ENCODE measurements at places on chromosomes 6 and 20. TPM values are rescaled to one million over a fixed set of nuclear protein-coding genes. Genes with fewer than 3 reads are reported as not detected.

Gene ZBTB46
- 4.9 TPM for total RNA-seq

Gene IYD
- total RNA-seq: not detected

Gene DEFB124
- not detected for total RNA-seq

Gene CCN5
- 0.20 TPM for total RNA-seq

Gene TP53TG5
- 0.23 TPM for total RNA-seq

Gene SMPDL3A
- 2.4 TPM for total RNA-seq

Gene ABCF1
- 73.7 TPM for total RNA-seq

Gene HLA-DRB1
- total RNA-seq: 3.1 TPM

DNA sequence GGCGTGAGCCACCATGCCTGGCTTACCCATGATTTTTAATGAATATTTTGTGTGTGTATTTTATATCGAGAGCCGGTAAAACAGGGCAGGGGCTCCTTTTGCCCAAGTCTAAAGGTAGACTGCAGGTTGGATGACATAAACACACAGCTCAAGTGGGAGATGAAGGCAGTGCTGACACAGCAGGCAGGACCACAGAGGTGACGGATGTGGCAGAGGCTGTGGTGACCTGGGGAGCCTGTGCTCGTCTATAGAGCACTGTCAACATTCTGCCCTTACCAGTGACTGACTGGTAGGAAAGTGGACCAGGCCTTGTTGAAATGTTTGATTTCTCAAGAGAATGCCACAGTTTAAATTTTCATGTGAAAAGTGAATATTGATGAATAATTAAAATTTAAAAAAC is 137.5 kb downstream of the ZFP64 start:
- peaks cover 10% of the 10 kb centered on the region for H3K36me3 ChIP-seq
- H3K27me3 ChIP-seq: no peaks in the 10 kb centered on the region
- no peaks in the 10 kb centered on the region for H3K4me1 ChIP-seq

GRCh38 chr6:33187809-33188208 is 4.5 kb downstream of the COL11A2 start:
- no peak overlapping the region for H3K27ac ChIP-seq
- H3K4me1 ChIP-seq: no peaks in the 10 kb centered on the region
- H3K4me3 ChIP-seq: no peak overlapping the region
- H3K36me3 ChIP-seq: no peaks in the 10 kb centered on the region
- DNase-seq: no peak
- 0 out of 2 replicates have a peak, but pooled peaks cover 4% of the 10 kb centered on the region for H3K27me3 ChIP-seq

DNA sequence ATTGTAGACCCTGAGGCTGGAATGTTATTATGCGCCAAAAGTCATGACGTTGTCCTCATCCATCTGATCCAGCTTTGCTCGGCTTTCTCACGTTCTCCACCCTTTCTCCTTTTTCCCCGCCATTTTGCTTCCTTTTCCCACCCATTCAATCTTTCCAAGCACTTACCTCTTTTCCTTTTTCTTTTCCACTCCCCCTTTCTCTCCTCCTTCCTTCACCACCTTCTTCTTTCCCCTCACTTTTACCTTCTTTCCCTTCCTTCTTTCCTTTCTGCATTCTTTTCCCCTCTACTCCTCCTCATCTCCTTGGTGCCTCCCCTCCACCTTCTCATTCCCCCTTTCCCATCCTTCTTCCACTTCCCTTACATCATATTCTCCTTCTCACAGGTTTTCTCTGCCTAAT is 304.8 kb upstream of the TSHZ2 start:
- H3K27ac ChIP-seq: no peak overlapping the region
- DNase-seq: no peak
- no peaks in the 10 kb centered on the region for H3K36me3 ChIP-seq
- no peaks in the 10 kb centered on the region for H3K4me1 ChIP-seq

DNA sequence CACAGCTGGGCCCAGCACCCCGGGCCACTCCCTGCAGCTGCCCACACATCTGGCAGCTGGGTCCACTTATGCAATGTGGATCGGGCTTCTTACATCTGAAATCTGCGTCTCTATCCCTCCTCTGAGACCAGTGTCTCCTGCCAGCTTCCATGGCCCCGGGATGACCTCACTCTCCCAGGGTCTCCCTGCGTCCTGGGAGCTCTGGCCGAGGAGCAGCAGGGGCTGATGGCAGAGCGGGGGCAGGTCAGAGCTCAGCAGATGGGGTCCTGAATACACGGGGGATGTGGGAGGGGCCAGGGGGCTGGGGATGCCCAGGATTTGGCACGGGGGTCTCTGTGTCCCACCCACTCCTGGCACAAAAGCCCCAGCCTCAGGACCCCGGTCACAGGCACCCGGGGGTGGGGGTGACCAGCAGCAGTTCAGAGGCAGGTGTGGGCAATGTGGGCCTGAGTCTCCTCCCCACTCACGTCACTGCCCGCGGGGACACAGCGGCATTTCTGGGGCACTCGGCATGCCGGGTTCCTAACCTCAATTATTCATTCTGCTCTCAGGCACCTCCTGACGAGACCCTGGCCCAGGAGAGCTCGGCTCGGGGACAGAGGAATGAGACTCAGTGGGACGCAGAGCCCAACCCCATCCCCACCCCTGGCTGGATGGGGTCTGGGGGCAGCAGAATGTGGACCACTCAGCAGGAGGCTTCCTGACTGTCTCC is 16.4 kb downstream of the CHRNA4 start:
- no peak overlapping the region for H3K4me3 ChIP-seq
- no peak overlapping the region for H3K27ac ChIP-seq
- no peaks in the 10 kb centered on the region for H3K4me1 ChIP-seq
- no peaks in the 10 kb centered on the region for H3K36me3 ChIP-seq
- H3K27me3 ChIP-seq: peaks cover 97% of the 10 kb centered on the region
- DNase-seq: no peak

GRCh38 chr6:4740032-4740431 is 36.2 kb upstream of the CDYL start:
- no peak for DNase-seq
- H3K36me3 ChIP-seq: no peaks in the 10 kb centered on the region
- H3K4me1 ChIP-seq: peaks cover 15% of the 10 kb centered on the region
- no peaks in the 10 kb centered on the region for H3K27me3 ChIP-seq
- no peak overlapping the region for H3K4me3 ChIP-seq

DNA sequence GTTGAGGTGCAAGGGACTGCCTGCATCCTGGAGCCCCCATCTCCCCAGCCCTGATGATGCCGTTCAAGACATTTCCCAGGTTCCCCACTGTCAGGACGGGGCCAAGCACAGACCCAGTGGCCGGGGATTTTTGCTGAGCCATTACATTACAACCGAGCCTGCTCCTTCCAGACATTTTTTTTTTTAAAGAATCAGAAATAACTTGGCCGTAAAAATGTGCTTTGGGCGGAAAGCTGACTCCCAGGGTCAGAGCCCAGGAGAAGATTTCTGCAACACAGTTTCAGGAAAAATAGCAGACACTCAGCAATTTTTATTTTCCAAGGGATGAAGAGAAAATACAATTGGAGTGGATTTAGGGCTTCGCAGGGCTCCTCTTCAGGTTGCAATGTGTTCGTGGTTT is 87.9 kb downstream of the LRFN2 start:
- no peak overlapping the region for H3K4me3 ChIP-seq
- no peak overlapping the region for H3K27ac ChIP-seq
- DNase-seq: no peak

GRCh38 chr6:79070206-79070825 is 7.7 kb downstream of the PHIP start:
- H3K4me3 ChIP-seq: no peak overlapping the region
- no peak overlapping the region for H3K27ac ChIP-seq
- 0 out of 2 replicates have a peak, but pooled peaks cover 6% of the 10 kb centered on the region for H3K4me1 ChIP-seq

DNA sequence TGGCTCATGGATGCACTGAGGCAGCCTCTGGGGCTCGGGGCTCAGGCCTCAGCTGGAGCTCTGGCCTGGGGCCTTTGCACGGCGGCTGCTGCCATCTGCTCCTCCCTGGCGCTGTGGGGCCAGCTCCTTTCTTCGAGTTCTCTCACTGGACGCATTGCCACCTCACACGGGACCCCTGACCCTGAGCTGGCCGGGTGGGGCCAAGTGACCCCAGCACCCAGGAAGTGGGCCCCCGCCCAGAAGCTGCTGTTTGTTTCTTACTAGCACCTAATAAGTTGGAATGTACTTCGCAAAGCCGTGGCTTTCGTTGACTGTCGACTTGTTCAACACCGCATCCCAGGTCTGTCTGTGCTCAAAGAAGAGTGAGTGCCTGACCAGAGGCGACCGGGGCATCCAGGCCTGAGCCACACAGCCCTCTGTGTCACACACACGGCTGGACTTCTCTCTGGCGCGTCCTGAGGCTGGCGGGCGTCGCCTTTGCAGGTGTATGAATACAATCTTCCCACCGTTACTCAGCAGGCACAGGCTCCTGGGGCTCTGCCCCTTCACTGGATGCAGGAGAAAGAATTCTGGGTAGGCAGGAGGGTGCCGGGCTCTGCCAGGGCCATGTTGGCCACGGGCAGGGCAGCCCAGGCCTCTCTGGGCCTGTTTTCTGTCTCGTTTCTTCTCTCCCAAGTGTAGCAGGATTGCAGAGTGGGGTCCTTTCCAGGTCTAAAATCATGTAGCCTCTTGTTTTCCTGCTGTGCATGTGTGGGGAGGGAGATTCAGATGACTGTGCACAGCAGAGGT is 112.9 kb downstream of the DLL1 start:
- no peak overlapping the region for H3K4me3 ChIP-seq
- no peak overlapping the region for H3K27ac ChIP-seq
- no peaks in the 10 kb centered on the region for H3K36me3 ChIP-seq
- DNase-seq: no peak
- H3K4me1 ChIP-seq: no peaks in the 10 kb centered on the region

- H3K4me1 ChIP-seq: peaks cover 11% of the 10 kb centered on the region
- no peak overlapping the region for H3K27ac ChIP-seq
- H3K36me3 ChIP-seq: no peaks in the 10 kb centered on the region
- no peaks in the 10 kb centered on the region for H3K27me3 ChIP-seq
- DNase-seq: no peak
- no peak overlapping the region for H3K4me3 ChIP-seq
Observed at GRCh38 chr20:32664012-32664677, 9.6 kb downstream of the C20orf203 start.

- DNase-seq: no peak
- no peak overlapping the region for H3K4me3 ChIP-seq
- H3K4me1 ChIP-seq: peaks cover 36% of the 10 kb centered on the region
- no peaks in the 10 kb centered on the region for H3K36me3 ChIP-seq
- H3K27ac ChIP-seq: no peak overlapping the region
Observed at GRCh38 chr6:6973721-6974120, 134.0 kb upstream of the RREB1 start.

- H3K4me3 ChIP-seq: no peak overlapping the region
- DNase-seq: peak; percentile 53
- H3K4me1 ChIP-seq: 0 out of 2 replicates have a peak, but pooled peaks cover 3% of the 10 kb centered on the region
- no peaks in the 10 kb centered on the region for H3K36me3 ChIP-seq
- H3K27ac ChIP-seq: no peak overlapping the region
Observed at GRCh38 chr6:114049367-114049966, 78.5 kb upstream of the HDAC2 start.

DNA sequence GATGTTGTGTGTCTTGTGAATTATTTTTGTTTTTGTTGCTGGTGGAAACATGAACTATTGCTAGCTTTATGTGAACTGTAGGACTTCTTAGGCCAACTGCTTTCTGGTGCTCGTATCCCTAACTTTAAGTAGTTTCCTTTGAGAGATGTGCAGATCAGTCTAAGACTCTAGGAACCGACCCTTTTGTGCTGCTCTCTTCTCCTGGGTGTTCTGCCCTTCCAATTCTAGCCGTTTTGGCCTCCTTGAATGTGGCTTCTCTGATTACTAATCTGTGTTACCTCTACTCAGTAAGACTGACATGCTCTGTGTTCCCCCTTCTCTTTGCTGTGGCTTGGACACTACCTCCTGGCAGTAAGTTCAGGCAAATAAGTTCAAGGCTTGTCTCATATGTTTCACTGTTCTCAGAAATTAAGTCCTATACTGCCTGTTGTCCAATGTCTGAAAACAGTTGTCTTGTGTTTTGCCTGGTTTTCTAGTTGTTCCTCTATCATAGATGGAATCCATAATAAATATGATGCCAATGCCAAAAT is 58.0 kb downstream of the FOXO3 start:
- H3K4me1 ChIP-seq: peaks cover 46% of the 10 kb centered on the region
- no peaks in the 10 kb centered on the region for H3K27me3 ChIP-seq
- peaks cover 6% of the 10 kb centered on the region for H3K36me3 ChIP-seq
- H3K4me3 ChIP-seq: no peak overlapping the region
- DNase-seq: no peak

GRCh38 chr6:147119310-147119709 is 84.9 kb upstream of the STXBP5 start:
- H3K27me3 ChIP-seq: no peaks in the 10 kb centered on the region
- no peaks in the 10 kb centered on the region for H3K4me1 ChIP-seq
- no peak for DNase-seq
- no peak overlapping the region for H3K27ac ChIP-seq
- no peaks in the 10 kb centered on the region for H3K36me3 ChIP-seq

- peaks cover 28% of the 10 kb centered on the region for H3K27me3 ChIP-seq
- no peaks in the 10 kb centered on the region for H3K4me1 ChIP-seq
- H3K27ac ChIP-seq: no peak overlapping the region
- no peaks in the 10 kb centered on the region for H3K36me3 ChIP-seq
- no peak overlapping the region for H3K4me3 ChIP-seq
Observed at GRCh38 chr6:30169658-30170614, 6.6 kb downstream of the TRIM15 start.

GRCh38 chr20:61253264-61253639 is 1.2 kb downstream of the CDH4 start:
- H3K4me3 ChIP-seq: no peak overlapping the region
- DNase-seq: no peak
- no peaks in the 10 kb centered on the region for H3K36me3 ChIP-seq
- H3K27me3 ChIP-seq: peaks cover 68% of the 10 kb centered on the region
- H3K27ac ChIP-seq: no peak overlapping the region
- H3K4me1 ChIP-seq: no peaks in the 10 kb centered on the region

DNA sequence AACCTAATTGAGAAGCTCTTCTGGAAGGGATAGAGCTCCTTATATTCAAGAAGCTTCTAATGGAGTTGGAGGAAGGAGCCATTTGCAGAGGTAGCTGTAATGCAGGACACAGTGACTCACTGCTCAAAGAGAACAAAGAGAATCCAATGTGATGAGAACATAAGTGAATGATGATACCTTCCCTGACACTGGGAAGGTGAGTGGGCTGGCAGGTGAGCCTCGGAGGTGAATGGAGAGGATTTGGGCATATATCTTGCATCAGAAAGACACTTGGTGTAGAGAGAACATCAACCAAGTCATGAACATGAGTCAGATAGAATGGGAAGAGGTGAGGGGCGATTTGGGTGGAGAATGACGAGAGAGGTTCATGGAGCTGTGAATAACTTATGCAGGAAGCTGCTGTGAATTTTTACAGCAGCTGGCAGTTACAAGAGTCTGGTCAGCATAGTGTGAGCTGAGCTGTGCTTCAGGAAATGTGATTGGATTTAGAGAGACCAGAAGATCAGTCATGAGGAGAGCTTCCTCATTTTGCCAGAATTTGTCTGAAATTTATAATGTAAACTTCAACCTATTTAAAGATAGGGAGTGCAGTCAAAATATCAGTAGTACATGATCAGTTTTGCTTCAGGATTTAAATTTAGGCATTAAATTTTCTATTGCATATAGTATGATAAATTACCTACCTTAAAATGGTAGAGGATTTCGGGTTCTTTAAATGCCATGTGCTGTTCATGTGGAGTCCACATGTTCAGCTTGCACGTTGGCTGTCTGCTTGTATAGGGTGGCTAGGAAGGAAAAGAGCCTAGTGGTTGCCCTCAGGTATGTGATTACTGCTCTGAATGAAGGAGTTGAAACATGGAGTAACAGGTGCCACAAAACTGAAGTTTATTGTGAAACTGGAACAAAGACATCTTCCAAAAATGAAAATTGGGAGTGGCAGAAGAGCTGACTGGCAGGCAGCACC is 59.2 kb upstream of the KIF25 start:
- peaks cover 12% of the 10 kb centered on the region for H3K36me3 ChIP-seq
- DNase-seq: no peak
- no peaks in the 10 kb centered on the region for H3K4me1 ChIP-seq
- no peaks in the 10 kb centered on the region for H3K27me3 ChIP-seq
- H3K4me3 ChIP-seq: no peak overlapping the region
